ENCODE measurements at places on chromosomes 6 and 20. TPM values are rescaled to one million over a fixed set of nuclear protein-coding genes. Genes with fewer than 3 reads are reported as not detected.

DNA sequence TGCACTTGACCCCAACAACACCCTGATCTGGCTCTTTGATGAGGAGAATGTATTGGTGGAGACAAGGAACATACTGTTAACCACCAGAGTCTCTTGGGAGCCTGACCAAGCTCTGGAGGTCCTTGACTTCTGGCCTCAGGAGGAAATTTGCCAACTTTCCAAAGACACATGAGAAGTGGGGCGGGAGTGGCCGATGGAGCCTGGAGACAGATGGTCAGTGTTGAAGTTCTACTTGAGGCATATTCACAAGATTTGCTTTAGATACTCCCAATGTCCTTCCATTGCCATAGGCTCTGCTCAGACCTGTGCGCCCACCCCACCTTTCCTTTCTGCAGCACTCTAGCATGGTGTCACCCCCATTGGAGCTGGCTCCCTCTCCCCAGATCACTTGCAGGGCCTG, 241.0 kb downstream of the SLC24A3 start:
- no peak for DNase-seq

GRCh38 chr6:133179481-133179880, 61.7 kb upstream of the EYA4 start:
- DNase-seq, result no peak

GRCh38 chr20:59013959-59014608, 5.1 kb upstream of the TUBB1 start:
- DNase-seq, result peak; percentile 42

DNA sequence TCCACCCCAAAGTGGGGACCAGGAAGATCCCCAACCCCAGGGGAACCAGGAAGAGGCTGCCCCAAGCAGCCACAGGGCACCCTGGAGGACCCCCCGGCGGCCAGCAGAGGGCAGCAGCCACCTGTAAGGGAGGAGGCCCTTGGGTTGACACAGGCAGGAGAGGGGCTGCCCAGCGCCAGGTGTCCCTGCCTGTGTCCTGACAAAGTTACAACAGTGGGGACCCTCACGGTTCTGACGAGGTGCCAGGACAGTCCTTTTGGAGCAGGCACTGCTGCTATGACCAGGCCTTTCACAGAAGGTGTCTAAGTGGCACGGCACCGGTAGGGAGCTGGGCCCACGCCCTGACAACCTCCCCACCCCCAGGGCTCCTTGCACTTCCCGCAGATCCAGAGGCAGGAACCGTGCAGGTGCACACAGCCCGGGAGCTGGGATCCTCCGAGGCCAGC, 176.7 kb downstream of the BMP7 start:
- DNase-seq, result peak; percentile 91

GRCh38 chr6:142068416-142068815, 64.3 kb upstream of the GJE1 start:
- DNase-seq, result no peak

- DNase-seq, result no peak
Measured at GRCh38 chr6:3721810-3722621, 29.5 kb downstream of the PXDC1 start.

DNA sequence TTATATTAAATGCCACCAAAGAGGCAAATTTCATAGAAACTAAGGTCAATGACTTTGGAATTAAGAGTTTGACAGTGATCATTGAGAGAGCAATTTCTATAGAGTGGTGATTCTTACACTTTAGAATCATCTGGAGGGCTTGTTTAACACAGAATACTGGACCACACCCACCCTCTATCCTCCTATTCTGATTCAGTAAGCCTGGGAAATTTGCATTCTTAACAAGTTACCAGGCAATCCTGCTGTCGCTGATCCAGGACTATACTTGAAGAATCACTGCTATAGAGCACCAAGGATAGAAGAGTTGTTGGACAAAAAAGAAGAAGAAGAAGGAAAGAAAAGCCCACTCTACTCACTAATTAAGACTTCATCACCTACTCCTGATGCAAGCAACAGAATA, 21.3 kb upstream of the TBX18 start:
- DNase-seq, result no peak

- DNase-seq, result no peak
Measured at GRCh38 chr6:129350278-129350677, 359.7 kb downstream of the ARHGAP18 start.

DNA sequence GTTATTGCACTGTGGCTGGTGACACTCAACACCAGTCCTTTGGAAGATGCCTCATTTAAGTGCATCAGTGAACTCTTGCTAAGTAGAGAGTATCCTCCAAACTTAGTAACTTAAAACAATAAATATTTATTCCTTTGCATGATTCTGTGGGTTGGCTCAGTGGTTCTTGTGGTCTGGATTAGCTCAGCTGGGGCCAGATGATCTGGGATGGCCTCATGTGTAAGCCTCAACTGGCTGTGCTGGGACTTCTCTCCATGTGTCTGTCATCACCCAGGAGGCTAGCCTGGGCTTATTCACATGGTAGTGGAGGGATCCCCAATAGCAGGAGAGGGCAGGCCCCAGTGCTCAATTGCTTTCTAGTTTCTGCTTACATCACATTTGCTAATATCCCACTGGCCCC, 8.3 kb downstream of the LRRN4 start:
- DNase-seq, result no peak

- DNase-seq, result no peak
Measured at GRCh38 chr6:101845172-101845571, 451.7 kb downstream of the GRIK2 start.

DNA sequence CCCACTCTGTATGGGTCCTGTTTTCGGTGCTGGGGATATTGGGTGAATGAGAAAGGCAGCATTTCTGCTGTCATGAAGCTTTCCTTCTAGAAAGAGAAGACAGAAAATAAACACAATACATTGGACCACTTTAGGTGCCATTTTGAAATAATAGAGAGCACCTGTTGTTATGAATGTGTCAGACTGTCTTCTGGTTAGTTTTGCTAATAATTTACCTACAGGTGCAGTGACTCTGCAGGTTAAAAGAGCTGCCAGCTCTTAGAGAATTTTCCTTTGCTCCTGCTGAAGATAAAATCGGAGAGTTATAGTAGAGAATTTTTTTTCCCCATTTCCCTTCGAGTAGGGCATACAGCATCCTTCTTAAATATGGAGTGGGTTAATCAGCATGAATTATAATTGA, 21.9 kb upstream of the GCLC start:
- no peak for DNase-seq

GRCh38 chr20:62409931-62410745, 3.1 kb upstream of the CABLES2 start:
- no peak for DNase-seq

DNA sequence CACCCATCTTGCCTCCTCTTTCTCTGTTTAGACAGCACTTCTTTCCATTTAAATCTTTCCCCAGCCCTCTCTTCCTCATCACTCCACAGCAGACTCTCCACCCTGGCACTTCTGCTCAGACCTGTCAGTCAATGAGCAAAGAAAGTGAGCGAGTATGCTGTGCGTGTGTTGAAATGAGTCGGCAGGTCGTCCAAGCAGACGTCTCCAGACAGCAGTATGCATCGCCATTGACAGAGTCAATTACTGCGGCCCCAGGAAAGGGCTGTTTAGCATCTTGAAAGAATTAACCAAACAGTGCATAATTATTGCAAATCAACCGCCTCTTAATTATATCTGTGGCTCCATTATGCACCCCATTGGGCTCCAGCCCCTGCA, 54.8 kb upstream of the KCNG1 start:
- no peak for DNase-seq

GRCh38 chr6:138655828-138656227, 117.7 kb upstream of the CCDC28A start:
- no peak for DNase-seq

DNA sequence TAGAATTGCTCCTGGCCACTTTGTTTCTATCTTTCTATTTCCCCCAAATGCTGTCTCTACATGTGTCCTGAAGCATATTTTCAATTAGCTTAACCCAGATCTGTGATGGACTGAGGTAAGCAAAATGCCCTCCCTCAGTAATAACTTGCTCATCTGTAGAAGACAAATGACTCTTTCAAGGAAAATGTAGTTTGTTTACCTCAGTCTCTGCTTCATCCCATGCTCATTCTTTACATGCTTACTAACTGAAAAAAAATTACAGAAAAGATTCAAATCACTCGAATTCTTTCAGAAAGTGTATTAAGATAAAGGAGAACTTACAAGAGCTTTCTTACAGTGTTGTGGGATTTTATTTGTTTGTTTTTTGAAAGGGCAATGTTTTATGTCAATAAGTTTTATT, 531.1 kb downstream of the LMBRD1 start:
- no peak for DNase-seq

HMGCLL1 gene
- total RNA-seq, result not detected

ADA gene
- total RNA-seq, result 177 TPM

OR2H1 gene
- not detected for total RNA-seq

PTCHD4 gene
- 0.91 TPM for total RNA-seq

OVOL2 gene
- total RNA-seq, result not detected

PNLDC1 gene
- total RNA-seq, result not detected

Measured in osteocyte (in vitro differentiated cells).